ENCODE measurements at places on chromosomes 4 and X.

DNA sequence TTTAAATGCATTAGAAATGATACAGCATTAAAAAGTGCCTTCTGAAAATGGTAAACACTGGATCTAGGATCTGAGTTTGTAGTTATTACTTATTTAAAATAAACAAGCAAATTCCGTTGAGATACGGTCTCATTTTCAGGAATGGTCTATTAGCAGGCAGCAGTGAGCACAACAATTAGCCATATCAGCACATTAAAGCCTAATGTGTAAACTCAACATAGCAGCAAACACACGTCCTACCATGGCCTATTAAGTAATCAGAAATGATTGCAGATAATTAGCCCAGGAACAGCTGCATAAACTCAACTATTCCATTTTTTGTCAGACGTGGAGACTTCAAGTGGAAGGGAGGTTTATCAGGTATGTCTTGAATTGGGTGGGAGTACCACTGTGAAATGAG, 61.8 kb downstream of the NEIL3 start:
- DNase-seq, result no peak

DNA sequence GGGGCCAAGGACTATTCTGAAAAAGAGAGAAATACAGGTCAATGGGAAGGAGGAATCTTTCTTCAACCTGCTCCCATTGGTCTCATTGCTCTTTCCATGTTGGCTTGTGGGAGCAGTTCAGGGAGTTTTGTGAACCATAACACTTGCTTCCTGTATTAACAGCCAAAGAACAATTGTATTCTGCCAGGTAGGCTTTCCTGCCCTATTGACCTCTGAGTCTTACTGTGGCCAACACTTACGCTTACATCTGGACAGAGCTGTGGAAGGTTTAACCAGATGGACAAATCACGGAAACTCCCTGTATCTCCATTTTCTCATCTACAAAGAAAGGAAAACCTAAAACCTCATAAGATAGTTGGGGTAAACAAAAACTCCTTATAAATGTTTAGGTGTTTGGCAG, 30.7 kb downstream of the MID1IP1 start:
- no peak for DNase-seq

- no peak for DNase-seq
Observed at GRCh38 chrX:37686369-37686995, 891 bp downstream of the XK start.

GRCh38 chr4:105634402-105635080, 73.9 kb downstream of the INTS12 start:
- no peak for DNase-seq

DNA sequence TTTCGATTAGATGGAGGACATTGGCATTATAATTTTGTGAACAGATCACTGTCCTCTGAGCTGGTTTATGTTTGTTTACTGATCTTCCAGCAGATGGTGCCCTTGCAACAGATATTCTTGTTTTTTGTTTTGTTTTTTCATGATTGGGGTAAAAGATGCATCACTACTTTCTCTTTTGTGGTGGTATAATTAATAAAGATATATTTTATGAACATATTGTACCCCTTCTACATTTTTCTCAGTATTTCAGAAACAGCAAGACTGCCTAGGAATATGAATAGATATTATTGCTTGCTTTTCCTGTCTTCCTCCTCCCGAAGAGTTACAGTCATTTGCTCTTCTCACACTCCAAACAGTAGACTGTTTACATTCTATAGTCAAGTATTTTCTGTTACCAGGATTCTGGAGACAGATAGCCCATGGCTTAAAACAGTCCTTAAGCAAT, 905.2 kb downstream of the TRAM1L1 start:
- no peak for DNase-seq

DNA sequence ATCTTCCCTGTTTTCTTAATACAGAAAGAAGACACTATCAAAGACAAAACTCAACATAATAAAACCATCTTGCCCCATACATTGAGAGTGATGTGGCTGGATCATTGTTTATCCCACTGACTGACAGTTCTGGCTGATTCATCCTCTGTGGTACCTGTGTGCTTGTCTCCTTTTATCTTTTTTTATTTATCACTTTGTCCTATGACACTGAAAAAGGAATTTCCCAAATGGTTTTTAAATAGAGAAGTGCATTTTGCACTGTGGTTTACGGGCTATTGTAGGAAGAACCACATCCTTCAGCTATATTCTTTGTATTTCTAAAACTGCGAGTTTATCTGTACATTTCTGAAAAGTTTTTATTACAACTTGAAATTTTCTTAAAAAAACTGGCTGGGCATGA, 15.0 kb downstream of the TTC29 start:
- no peak for DNase-seq

DNA sequence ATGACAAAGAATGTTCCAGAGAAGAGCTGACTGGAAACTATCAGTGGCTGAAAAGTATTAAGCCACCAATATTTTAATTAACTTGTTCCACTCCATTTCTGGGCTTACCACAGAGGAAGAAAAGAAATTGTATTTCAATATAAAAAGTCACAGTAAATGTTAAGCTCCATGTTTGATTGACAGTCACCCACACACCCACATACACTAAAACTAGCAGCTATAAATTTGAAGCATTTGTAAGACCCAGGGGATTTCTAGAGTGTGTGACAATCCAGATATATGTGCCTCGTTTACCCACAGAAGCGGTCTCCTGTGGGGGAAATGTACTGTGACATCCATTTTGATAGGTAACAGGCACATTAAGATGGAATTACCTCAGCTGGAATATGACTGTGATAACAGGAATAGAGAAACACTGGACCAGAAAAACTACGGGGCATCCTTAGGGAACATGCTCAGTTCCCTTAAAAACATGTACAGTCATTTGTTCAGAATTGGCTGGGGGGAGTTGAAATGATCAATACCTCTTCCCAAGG, 39.0 kb upstream of the RASGEF1B start:
- DNase-seq, result no peak

GRCh38 chr4:126086041-126086440, 771.3 kb downstream of the FAT4 start:
- no peak for DNase-seq

Data from activated CD4-positive, CD25-positive, alpha-beta regulatory T cell treated with anti-CD3 and anti-CD28 coated beads, Interleukin-2, amount 50 U/mL, for 16 hours (primary cell).